Endothelial cell (in vitro differentiated cells): ENCODE measurements at places on chromosomes 11 and 22.
A peak's percentile ranks its signal among the peaks of the same experiment; 100 is the strongest.

DNA sequence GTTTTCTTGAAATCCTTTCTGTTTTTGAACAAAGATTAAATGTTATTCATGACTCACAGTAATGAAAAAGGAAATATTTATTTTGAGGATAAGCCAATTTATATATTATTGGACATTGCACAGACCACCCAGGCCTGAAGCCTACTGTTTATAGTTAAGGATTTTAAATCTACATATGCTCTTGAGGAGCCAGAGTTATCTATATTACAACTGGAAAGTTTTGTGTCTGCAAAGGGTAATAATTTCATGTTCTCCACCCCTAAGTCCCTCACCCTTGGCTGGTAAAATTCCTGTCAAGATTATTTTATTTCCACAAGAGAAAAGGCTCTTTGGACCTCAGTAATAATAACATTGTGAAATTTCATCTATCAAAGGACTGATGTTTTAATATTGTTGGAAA, 228.2 kb downstream of the TMEM135 start:
- no peak for DNase-seq

DNA sequence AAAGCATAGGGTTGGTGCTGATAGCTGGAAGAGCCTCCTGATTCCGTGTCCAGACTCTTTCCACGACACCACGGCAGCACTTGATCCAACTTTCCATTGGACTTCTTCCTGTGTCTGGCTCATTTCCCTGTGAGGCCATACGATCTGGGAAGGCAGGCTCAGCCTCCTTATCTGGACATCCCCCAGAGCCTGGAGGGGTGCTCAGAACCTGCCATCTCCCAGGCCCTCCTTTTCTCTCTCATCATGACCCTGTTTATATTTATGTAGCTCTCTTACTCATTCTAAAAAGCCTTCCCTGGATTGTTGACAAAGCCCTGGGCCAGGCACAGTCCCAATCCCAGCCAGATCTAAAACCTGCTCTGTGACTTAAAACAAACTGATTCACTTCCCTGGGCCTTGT, 7.8 kb upstream of the BCL9L start:
- no peak for DNase-seq

GRCh38 chr11:83816572-83817187, 530.5 kb upstream of the CCDC90B start:
- DNase-seq, result no peak

- DNase-seq, result no peak
Measured at GRCh38 chr22:33397381-33397907, 339.3 kb upstream of the SYN3 start.

DNA sequence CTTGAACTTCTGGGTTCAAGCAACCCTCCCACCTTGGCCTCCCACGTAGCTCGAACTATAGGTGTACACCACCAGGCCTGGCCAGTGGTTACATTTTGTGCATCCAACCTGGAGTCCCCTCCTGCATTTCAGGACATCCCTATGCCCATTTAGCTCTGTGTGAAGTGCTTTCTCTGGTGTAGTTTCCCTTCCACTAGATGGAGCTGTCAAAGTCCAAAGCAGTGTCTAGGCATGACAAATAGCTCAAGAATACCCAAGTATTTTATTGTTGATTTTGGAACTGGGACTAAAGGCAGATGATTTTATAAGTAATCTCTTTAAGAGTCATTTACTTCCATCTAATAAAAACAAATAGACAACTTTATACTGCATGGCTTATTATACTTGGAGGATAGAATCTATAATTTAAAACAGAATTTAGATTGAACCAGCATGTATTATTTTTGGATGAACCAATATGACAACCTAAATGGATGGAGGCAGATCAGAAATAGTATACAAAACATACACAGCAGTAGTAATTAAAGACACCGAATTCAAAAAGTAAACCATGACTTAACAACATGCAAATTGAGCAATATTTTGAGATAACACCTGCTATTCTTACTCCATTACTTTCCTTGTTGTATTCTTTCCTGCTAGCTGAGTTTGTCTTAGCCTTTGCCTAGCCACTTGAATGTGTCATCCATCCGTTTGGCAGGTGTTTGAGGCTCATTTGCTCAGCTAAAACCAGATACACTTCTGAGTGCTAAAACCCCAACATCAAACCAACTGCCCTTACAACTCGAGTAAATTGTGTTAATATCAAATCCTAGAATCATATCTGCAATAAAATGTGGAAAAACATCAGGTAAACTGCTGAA, 37.7 kb downstream of the EIF4ENIF1 start:
- peak; percentile 6 for DNase-seq

GRCh38 chr11:42025121-42025803, 565.8 kb upstream of the LRRC4C start:
- no peak for DNase-seq

- DNase-seq, result no peak
Measured at GRCh38 chr11:130100381-130101095, 30.8 kb downstream of the APLP2 start.

- peak; percentile 45 for DNase-seq
Measured at GRCh38 chr11:116193321-116194131, 579.3 kb downstream of the BUD13 start.

DNA sequence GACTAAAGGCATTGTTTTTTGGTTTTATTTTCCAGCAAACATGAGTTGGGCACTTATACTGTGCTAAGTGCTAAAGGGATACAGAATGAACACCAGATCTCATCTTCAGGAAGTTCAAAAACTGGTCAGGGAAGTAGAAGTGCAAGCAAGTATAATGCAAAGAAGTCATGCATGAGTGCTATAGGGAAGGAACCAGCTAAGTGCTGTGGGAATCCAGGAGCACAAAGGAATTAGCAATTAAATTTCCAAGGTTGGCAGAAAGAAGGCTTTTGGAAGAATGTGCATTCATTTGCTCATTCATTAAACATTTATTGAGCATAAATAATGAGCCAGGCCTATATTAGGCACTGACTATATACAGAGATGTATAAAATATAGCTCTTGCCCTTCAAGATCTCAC, 143.7 kb upstream of the ARHGAP42 start:
- DNase-seq, result no peak

GRCh38 chr11:67280788-67281551, 8.1 kb upstream of the ANKRD13D start:
- no peak for DNase-seq

GRCh38 chr22:39655831-39656230, 85.3 kb downstream of the CACNA1I start:
- no peak for DNase-seq

DNA sequence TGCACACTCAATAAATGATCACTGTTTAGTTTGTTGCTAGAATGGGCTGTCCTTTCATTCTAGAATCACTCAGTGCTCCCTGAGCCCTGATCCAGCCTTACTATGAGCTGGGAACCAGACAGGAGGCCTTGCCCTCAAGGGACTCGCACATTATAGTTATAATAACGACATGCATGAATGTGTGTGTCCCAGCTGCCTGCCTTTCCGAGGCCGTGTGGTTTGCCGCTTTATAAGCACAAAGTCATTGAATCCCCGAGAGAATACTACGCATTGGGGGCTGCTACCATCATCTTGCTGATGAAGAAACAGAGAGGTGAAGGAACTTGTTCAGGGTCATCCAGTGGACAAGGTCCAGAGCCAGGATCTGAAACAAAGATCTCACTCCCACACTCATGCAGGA, 75.7 kb downstream of the NFAM1 start:
- DNase-seq, result no peak

- DNase-seq, result no peak
Measured at GRCh38 chr11:122165607-122166371, 49.8 kb upstream of the BLID start.

- no peak for DNase-seq
Measured at GRCh38 chr11:86089659-86090058, 20.8 kb upstream of the PICALM start.

DNA sequence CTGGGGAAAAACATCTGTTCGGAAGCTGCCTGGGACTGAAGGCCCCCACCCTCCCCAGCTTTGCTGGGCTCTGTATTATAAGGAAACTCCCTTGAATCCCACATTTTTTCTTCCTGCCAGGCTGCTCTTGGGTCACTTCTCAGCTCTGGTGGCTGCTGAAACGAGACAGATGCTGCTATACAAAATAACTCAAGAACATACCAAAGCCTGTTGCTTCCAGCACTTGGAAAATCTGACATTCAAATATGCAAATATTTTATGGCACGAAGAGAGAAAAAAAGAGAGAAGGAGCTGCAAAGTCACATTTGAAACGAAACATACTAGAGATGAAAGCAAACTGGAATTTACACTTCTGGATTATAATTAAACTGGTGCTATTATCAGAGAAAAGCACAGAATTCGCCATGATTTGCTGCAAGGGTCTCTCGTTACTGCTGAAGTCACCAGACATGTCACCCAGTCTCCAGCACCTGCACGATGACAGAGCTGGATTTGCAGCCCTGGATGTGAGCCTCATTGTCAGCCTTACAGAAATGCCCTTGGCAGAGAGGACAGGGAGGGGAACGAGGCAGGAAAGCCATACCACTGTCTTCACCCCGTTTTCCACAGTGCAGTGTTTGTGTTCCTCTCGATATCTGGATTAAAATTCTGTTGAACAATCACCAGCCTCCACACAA, 47.9 kb upstream of the IGSF9B start:
- no peak for DNase-seq

DNA sequence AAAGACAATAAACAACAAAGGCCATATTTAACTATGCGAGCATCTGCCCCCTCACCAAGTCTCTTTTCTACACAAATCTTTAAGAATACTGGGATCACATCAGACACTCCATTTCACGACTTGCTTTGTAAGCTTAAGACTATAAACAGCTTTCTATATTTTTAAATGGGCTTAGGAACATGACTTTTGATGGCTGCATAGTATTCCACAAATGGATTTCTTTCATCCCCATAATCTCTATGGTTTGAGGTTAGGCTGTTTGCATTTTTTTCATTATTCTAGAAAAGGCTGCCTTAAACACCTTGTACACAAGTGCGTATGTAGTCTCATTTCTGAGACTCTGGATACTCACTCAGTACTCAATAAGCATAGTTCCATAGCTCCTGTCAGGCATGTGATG, 52.8 kb downstream of the DGCR2 start:
- DNase-seq, result no peak

- DNase-seq, result no peak
Measured at GRCh38 chr22:48957311-48957986, 870.2 kb downstream of the BRD1 start.

DNA sequence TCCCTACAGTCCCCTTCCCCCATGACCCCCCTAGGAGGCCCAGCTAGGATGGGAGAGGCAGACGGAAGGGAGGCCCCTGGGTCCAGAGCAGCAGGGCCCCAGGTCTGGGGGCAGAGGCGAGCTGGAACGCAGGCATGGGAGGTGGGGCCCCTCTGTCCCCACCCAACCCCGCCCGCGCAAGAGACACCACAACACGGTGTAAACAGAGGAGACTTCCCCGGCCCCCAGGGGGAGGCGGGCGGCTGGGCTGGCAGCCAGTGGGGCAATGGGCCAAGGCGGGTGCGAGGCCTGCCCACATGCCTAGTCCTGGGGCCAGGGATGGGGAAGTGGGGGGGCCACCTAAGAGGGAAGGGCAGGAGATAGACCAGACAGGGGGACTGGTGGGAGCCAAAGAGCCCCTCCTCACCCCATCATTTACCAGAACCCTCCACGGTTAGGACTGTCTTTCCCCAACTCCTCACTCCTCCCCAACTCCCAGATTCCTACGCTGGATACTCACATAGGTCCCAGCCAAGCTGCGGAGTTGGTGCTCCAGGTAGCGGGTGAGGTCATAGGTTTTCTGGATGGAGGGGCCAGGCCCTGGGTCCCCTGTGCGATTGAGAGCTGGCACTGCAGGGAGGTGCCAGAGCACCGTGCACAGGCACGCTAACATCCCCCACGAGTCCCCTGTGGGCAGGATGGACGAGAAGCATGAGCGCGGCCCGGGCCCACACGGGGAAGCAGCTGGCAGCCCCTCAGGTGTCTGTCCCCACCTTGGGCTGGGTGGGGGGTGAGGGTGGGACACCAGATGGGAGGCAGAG, 6.2 kb downstream of the CLCF1 start:
- no peak for DNase-seq

- no peak for DNase-seq
Measured at GRCh38 chr11:95888852-95889251, 35.1 kb downstream of the MTMR2 start.

GRCh38 chr11:27012234-27012921, 18.5 kb downstream of the FIBIN start:
- DNase-seq, result no peak

DNA sequence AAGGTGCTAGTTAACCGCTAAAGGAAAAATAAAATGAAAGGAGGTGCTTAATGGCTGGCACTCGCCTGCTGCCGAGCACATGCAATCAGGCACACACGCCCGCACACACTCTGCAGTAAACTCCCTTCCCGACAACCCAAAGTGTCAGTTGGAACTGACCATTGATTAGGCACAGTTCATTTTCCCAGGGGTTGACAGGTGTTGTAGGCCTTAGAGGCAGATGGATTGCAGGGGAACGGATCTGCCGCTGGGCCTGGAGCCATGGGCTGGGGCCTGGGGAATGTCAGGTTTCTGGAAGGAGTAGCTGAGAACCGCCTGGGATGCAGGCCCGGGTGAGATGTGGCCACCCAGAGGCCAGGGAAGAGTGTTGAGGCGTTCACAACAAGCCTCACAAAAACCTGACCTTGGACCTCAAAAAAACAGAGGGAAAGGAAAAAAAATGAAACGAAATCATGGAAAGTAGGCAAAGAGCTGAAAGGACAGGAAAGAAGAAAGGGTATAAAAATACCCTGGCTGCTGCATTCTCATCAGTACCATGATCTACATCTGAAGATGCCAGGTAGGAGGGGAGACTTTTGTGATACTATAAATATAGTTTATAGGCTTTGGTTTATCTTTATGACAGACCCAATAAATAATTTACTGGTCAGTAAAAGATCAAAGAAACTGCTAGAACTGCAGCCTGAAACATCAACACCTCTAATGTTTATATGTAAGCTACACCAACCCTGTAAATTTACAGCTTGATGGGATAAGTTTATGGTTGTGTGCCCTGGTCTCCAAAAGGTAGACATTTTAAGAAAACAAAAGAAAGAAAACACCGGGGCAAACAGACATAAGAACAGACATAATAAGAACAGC, 313.4 kb downstream of the BUD13 start:
- DNase-seq, result no peak

DNA sequence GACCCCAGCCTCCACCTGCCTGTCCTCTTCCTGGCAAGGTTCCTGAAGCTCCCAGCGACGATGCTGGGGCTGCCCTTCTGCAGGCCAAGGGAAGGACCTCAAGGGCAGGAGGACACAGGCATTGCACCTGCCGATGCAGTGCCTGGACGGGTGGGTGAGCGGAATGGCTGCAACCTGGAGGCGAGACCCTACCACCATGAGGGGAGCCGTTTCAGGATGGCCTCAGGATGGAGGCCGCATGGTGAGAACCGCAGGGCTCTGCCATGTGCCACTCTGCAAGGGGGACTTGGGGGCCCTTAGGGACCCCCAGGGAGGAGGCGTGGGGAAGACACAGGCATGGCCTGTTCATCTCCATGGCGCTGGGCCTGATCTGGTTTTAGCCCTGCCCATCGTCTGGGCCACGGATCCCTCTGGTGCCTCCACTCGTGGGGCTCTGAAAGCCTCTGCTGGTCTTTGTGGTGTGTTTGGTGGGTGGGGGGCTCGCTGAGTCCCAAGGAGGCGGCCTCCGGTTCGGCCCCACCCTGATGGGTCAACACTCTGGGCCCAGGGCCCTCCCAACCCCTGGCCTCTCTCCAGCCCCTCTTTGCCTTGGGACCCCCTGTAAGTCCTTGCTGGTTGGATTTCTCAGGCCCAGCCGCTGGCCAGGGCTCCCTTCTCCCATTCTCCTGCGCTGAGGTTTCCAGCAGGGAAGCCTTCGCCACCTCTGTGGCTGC, 1.3 kb upstream of the LSP1 start:
- DNase-seq, result no peak
